Esophagus mucosa (tissue), 1 donor: ENCODE measurements at places on chromosomes 2 and 18. TPM values are rescaled to one million over a fixed set of nuclear protein-coding genes. Genes with fewer than 3 reads are reported as not detected.
A peak's percentile ranks its signal among the peaks of the same experiment; 100 is the strongest.

- no peak for ATAC-seq
Measured at GRCh38 chr18:55306359-55307024, 281.5 kb downstream of the TCF4 start.

The FAM124B gene
- 0.36 TPM for total RNA-seq

GRCh38 chr2:204357286-204357685 is 188.0 kb upstream of the PARD3B start:
- no peak for ATAC-seq

GRCh38 chr2:19504400-19505198 is 146.2 kb upstream of the OSR1 start:
- no peak for ATAC-seq

The INHBB gene
- total RNA-seq, result 0.72 TPM

DNA sequence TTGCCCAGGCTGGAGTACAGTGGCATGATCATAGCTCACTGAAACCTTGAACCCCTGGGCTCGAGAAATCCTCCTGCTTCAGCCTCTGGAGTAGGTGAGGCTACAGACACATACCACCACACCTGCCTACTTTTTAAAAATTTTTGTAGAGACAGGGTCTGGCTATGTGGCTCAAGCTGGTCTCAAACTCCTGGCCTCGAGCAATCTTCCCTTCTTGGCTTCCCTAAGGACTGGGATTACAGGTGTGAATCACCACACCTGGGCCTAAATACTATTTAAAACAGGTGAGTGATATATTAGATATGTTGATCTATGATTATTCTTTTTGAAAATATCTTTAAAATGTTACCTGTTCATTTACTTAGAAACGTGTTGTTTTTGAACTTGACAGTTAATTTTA is 57.2 kb downstream of the MOGAT1 start:
- no peak for ATAC-seq

- ATAC-seq, result no peak
Measured at GRCh38 chr2:168729455-168729854, 73.0 kb upstream of the NOSTRIN start.

DNA sequence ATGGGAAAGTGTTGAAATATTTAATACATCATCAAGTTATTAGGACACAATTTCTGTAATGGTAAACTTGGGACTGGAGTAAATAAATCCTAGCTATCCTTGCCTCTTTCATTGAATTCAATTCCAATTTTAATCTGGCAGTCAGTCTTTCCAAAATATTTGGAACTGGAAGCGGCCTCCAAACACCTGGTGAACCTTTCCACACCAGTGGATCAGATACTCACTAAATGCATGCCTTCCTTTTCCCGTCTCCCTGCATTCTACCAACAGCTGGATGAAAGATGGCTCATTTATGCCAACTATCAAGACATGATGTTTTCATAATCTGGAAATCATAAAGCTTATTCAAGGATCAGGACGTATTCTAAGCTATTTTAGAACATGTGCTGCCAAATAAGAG is 488.2 kb upstream of the SPHKAP start:
- ATAC-seq, result no peak

GRCh38 chr18:67650686-67651385 is 134.3 kb upstream of the DSEL start:
- no peak for ATAC-seq

DNA sequence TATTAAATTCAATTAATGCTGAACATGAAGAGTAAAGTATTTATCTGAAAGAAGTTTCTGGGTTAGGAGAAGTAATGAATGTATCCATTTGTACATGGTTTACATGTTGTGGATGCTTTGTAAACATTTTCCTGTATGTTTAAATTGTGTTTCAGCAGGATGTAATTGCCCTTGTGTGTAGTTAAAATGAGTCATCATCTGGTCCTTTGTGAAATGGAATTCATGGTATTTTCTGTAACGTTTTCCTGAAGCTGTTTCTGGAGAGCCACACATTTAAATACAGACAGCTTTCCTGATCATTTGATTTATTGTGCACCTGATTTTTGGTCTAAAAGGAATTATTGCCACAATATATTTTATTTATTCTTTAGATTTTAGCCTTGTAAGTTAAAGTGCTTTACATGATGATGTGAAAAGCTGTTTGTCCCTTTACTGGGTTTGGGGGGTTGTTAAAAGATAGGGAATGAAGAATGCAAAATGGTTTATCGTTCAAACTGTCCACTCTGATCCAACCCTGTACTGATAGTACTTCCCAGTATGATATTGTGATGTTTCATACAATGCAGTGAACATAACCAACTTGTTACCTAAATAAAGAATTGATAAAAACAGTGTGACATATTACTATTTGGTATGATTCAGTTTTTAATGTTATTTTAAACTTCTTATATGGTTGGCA is 41.7 kb upstream of the SLC3A1 start:
- no peak for ATAC-seq

GRCh38 chr2:122736279-122736678 is 980.8 kb downstream of the TSN start:
- ATAC-seq, result no peak

The TSPYL6 gene
- not detected for total RNA-seq

DNA sequence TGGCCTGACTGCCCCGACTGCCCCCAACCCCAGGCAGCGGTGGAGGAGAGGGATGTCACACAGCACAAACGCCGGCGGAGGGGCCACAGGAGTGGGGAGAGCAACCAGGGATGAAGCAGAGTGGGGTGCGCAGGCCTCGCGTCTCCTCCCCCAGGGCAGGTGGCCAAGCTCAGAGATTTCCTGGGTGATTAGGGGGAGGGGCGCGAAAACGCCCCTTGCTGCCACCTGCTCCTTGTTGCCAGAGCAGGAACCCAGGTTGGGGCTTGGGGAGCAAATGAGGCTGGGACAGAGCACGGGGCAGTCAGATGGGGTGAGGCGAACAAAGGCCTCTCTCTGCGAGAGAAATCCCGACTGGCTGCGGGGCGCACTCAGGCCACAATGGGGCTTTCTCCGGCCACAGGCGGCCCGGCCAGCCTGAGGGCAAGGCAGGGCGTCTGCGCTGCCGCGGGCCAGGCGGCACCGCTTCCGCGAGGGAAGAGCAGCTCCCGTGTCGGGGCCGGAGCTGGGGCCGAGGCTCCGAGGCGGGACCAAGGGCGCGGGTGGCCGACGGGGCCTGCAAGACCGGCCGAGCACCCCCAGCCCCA is 11.5 kb downstream of the TEX44 start:
- ATAC-seq, result peak; percentile 2

DNA sequence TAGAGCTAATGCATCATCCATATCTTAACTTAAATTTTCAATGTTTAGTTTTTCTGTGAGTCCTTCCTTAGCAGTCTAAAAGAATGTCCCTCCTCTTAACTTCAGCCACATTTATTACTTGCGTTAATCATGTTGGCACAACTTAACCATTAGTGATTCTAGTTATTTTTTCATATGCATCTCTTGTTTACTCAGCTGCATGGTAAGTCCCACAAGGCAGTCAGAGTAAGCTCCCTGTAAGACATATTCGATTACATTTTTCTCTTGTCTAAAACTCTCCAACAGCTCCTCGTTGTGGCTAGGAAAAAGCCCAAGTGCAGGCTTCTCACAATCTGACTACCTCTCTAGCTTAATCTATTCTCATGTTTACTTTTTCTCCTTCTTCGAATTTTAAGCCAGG is 2045.3 kb upstream of the PIK3C3 start:
- ATAC-seq, result no peak

The AGXT gene
- total RNA-seq, result not detected

DNA sequence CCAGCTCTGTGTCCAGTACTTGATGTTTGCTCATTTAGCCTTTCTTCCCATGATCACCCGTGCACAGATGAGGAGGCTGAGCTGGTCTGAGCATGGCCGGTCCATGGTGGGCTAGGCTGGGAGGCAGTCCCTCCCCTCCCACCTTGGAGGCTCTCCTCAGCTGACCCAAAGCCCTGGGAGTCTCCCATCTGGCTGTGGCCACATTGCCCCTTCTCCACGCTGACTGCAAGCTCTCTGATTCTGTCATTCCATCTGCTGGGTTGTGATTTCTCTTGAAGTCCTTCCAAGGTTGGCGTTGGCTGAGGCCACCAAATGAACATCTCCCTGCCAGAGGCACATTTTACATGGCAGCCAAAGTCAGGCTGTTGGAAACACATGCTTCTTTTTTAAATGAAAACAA is 44.0 kb downstream of the ACKR3 start:
- ATAC-seq, result no peak

The GREB1 gene
- 0.60 TPM for total RNA-seq

DNA sequence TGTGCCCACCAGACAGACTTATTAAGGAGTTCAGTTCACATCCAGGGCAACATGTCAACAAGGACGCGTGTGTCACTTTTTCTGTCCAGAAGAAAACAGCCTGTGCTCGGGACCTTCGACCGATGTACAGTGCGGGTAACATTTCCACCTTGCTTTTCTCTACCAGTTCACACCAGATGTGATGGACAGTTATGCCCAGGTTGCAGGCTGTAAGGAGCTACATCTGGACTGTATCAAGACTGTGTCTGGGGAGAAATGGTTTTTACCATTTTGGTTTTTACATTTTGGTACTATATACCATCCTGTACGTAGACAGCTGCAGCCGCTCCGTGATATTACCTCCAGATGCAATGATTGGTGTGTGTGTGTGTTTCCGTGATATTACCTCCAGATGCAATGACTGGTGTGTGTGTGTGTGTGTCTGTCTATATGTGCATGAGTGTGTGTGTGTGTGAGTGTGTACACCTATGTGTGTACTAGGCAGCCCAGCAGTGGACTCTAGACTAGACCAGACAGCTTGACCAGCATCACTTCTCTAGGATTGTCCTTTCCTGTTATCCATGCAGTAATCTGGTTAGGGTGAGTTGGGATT is 118.0 kb downstream of the COL6A3 start:
- ATAC-seq, result no peak
